Colonic mucosa (tissue), 4 donors: ENCODE measurements at places on chromosomes 3 and 15.
A peak's percentile ranks its signal among the peaks of the same experiment; 100 is the strongest.

- no peak for DNase-seq
Measured at GRCh38 chr15:96783746-96784145, 453.2 kb downstream of the NR2F2 start.

DNA sequence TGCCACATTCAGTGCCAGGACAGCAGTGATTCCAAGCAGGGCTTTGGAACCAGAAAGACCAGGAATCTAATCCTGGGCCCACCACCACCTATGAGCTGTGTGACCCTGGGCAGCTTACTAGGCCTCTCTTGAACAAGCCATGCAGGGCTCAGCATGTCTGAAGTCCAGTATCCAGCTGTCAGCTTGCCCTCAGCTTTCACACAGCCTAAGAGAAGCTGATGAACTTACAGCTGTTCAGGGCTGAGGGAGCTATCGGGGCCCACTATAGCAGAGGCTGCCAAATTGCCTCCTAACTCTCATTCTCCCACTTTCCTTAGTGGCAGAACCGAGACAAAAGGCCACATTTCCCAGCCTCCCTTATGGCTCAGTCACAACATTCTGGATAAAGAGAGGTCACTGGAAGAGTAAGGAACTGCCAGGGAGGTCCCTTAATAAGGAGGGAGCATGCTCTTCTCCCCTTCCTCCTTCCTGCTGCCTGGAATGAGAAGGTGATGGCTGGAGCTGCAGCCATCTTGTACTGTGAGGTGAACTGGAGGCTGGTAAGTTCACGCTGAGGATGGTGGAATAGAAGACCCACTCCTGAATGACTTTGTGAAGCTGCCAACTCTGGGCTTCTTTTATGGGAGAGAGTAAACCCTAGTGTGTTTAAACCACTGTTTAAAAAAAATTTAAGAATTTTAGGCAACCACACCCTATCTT is 34.5 kb downstream of the FEM1B start:
- no peak for DNase-seq

GRCh38 chr3:114809668-114810413 is 337.2 kb downstream of the ZBTB20 start:
- DNase-seq: no peak

DNA sequence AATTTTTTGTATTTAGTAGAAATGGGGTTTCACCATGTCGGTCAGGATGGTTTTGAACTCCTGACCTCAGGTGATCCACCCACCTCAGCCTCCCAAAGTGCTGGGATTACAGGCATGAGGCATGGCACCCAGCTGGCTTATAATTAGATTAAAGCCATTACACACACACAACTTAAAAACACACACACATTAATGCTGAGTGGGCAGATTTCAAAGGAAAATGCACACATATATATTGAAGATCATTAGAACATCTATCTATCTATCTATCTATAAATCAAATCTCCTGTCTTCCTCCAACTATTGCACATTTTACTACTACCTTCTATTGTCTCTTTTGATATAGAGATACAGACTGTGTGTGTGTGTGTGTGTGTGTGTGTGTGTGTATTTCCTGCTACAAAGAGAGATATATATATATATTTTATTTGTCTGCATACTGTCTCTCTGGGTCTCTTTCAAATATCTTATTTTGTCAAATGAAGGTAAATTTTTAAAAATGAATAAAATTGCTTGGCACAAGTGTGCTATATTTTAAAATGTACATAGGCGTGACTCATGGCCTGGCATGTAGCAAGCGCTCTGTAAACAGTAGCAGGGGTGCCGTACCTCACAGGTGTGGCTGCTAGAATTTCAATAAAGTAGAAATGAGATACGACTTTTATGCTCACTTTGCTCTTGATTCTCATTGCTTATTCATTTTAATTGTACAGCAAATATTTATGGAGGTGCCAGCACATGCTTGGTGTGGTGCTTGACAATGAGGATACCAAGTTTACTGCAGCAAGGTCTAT is 655.8 kb downstream of the AGBL1 start:
- DNase-seq: peak; percentile 41

GRCh38 chr3:101936419-101937356 is 87.4 kb downstream of the NFKBIZ start:
- no peak for DNase-seq

DNA sequence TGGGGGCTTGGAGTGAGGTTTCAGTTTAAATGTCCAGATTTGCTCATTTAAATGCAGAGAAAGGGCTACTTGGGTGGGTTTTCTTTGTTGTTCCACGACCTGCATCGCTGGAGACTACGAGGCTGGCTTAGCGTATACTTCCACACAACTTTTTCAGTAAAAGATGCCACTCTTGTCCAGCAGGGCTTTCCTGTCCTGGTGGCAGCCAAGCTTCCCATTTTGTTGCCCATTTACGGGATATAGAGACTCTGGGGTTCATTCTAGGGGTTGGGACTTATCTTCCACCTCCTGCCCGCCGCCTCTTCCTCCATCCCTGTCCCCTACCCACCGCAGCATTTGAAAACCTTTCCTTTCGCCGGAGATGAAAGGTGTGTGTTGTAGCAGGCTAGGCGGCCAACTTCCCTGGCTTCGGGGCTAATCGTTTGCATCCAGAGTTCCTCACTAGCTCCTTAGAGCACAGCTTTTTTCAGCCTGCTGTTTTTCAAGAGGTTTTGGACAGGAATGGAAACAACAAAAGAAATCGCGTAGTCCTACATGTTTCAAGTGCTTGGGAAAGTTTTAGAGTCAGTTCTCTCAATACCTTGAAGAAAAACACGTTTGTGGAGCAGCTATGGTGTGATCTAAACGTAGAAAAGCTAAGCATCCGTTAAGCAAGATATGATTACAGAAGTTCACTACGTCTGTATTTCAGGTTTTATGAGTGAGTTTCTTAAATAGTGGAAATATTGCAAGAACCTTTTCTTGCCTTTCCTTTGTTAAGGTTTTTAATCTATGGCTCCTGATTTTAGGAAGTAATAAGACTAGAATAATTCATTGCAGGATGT is 843 bp downstream of the CHRNA5 start:
- peak; percentile 44 for DNase-seq

- no peak for DNase-seq
Measured at GRCh38 chr15:93362821-93363220, 273.8 kb upstream of the RGMA start.

DNA sequence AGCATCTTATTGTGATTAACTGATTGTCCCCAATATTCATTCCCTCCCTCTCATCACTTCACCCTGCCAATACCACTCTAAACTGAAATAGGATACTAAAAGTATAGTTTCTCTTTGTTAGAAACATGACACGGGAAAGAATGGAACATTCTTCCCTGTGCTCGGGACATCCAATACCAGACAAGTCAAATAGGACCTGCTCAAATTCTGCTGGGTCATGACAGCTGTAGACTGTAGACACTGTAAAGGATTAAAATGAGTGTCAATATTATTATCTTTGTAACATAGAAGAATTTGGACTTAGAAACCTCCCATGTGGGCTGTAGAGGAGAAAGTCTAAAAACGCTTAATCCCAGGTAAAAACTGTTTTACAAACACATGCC is 315.0 kb upstream of the NR2E3 start:
- DNase-seq: no peak

DNA sequence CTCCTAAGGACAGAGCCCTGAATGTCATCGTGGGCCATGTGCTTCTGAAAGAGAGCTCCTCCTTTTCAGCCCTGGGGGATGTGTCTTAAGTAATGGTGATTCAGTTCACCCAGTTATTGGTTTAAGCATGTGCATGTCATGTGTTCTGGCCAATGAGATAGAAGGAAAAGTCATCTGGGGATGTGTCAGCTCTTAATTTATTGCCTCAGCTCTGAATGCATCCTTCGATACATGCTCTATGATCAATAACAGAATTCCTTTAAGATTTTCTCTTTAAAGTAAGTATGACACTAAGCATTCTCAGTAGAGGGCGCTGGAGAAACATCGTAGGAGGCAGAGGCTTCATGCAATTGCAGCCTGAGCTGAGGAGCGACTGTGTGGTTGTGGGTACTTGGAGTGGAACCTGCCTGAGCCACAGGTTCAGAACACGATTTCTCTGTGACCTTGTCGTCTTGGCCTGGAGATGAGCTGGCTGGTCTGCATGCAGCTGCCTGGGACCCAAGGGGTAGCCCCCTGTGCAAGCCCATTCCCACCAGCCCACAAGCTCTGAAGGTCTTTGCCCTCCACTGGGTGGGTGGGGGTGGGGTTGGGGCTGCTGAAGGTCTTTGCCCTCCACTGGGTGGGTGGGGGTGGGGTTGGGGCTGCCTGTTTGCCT is 69.5 kb downstream of the C3orf38 start:
- DNase-seq: peak; percentile 41

- DNase-seq: no peak
Measured at GRCh38 chr3:168796339-168796738, 700.6 kb upstream of the GOLIM4 start.

- DNase-seq: no peak
Measured at GRCh38 chr3:96319166-96319565, 495.2 kb upstream of the EPHA6 start.

DNA sequence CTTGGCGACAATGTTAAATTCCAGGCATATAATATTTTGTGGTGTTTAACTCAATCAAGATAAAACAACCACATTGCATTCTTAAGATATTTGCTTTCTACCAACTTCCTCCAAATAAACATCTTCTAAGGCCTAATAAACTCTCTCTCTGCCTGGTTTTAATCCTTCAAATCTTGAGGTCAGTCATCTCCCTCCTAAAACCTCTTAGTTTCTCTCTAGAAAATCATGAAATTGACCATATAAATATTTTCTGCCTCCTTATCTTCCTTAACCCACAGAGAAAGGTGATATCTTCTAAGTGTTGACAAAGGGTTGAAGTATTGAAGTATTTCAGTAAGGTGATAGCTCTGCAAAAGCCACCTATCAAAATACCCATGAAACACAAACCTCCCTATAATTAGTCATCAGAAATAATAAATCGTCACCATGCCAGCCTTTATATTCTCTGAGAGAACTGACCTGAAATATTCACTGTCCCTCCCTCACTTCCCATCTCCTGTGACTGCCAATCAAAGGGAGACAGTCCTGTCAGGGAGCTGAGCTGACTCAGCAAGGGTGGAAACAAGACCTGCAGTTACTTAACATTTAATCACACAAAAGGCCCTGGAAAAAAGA is 1261.1 kb downstream of the ROBO1 start:
- no peak for DNase-seq

DNA sequence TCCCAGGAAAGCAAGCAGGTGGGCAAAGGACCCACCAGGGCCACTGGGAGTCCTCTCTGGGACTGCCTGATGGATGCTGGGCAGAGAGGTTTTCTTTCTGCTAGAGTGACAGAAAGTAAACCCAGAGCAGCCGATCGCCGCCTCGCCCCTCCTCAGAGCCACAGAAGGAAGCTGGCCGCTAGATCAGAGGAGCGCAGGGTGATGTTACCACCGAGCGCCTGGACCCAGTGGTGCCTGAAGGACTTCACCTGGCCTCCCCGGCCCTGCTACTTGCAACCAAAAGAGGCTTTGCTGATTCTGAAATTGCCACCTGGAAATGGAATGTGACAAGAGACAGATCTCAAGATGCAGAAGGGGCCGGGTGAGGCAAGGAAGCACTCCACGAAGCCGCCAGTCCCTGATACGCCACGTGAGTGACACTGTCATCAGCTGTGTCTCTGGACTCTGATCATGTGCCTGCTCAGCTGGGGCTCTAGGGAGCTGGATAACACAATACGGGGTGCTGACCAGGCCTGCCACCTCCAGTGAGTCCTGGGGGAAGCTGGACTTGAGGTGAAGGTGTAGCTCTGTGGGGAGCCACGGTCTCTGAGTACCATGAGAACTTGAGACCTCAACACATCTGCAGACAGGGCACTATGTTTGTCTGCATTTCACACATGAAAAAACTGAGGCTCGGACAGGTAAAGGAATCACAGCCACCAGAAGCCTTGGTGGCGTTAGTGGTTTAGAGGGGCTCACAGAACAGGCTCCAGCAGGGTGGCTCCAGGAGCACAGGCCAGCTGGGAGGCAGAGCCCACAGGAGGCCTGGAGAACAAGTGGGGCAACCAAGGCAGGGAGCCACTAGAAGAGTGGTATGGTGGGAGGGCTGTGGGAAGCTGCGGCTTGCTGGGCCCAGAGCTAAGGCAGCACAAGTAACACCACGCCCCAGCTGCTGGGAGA is 137.9 kb upstream of the PRR20G start:
- no peak for DNase-seq

GRCh38 chr15:78162038-78162437 is 12.9 kb downstream of the IDH3A start:
- no peak for DNase-seq
